ENCODE measurements at places on chromosomes 6 and 20.

DNA sequence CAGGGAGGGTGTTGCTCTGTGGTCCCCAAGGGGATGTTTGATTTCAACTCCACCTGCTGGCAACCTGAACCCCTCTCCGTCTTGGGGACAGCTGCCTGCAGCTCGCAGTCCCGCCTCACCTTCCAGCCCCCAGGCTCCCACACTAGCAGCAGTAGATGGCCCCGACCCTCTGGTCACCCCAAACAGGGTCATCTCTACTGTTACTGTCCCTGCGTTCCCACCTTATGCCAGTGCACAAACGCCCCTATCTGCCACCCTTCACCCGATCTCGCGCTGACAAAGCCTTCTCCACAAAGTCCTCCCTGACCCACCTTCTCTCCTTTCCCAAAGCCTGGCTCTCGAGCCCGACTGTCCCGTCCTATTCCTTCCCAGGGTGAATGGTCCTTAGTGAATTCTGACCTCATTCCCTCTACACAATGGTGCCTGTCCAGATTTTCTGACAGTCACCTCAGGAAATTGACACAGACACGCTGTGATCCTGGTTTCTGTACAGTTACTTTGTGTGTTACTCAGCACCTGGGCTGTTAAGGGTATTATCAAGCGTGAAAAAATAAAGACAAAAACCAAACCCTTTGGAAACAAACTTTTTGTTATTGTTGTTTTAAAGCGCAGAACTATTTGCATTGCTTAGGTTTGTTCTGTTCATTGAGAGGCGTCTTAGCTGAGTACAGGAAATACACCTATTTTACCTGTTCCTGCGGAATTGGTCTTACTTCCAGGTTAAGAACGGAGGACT is 728 bp downstream of the FUT9 start:
- no peak for DNase-seq

GRCh38 chr6:47144306-47144705 is 102.2 kb upstream of the ADGRF1 start:
- no peak for DNase-seq

DNA sequence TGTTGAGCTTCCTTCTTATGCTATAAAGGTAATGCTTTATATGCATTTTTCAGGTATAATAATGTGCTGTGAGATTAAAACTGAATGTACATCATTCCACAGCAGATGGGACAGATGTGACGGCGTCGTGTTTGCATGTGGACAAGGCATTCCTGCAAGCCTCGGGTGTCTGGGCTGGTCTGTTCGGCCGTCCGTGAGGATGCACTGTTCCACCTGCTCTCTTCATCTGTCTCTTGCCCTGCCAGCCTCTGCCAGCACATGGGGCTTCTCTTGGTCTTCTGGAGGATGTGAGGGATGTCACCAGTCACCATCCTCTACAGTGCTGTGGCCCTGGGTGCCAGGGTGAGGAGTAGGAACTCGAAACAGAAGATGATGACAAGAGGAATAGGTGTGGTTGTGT is 223.2 kb downstream of the ERMARD start:
- DNase-seq, result no peak

GRCh38 chr6:63764318-63764916 is 128.8 kb downstream of the PHF3 start:
- no peak for DNase-seq

GRCh38 chr6:87848616-87849015 is 146.6 kb upstream of the AKIRIN2 start:
- no peak for DNase-seq

DNA sequence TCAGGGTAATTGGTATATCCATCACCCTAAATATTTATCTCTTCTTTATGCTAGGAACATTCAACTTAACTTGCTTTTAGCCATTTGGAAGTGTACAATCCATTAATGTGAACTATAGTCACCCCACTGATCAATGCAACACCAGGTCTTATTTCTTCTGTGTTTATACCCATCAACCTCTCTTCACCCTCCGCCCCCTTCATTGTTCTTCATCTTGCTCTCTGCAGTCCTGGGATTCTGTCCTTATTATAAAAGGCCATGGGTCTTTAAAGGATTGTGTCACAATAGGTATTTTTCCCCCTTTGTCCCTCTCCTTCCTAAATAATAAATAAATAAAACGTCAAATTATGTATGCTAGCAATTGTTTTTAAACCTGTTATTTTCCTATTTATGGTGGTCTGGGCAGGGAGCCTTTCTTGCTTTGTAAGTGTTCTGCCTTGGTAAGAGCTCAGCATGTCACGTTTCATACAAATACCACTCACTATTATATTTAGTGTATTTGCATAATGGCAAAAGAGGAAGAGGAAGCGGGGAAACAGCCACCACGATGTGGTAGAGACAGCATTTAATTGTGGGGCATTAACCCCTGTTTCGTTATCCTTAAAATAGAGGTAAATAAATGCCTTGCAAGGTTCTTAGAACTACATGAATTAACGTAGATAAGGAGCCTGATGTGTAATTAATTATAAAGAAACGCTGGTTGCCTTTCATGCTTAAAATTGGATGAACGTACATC is 1.9 kb downstream of the ABRACL start:
- DNase-seq, result no peak

DNA sequence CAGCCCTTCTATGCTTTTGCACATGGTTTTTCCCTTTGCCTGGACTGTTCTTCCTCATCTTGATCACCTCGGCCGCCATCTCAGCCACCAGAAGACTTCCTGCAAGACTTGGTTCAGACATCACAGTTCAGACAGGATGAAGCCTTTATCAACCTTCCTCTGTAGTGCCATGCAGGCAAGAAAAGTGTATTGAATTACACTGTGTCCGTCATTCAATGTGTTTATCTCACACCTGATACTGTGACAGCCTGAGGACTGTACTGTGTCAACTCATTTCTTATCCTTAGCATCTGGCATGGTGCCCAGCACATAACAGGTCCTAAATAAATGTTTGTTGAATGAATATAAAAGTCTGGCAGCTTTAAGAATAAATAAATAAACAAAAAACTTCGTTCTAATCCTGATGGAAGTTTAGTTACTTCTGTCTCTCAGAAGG is 133.3 kb upstream of the MAN1A1 start:
- DNase-seq, result no peak

GRCh38 chr6:136647363-136647852 is 97.2 kb upstream of the MAP7 start:
- DNase-seq, result no peak

DNA sequence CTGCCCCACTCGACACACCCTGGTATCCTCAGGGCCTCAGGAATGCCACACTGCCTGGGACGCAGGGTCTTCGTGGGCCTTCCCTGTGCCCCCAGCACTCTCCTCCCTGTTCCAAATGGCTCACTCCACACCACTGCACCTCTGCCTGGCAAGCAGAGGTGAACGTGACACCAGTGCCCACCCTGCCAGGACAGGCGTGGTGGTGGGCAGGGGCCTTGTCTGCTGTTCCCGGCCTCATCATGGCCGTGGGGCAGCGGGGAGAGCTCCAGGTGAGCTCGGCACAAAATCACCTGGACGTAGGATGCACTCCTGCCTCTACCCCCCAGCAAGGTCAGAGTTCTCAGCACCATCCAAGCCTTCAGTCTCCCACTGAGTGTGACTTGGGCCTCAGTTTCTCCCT is 202.4 kb downstream of the SMOC2 start:
- DNase-seq, result no peak

DNA sequence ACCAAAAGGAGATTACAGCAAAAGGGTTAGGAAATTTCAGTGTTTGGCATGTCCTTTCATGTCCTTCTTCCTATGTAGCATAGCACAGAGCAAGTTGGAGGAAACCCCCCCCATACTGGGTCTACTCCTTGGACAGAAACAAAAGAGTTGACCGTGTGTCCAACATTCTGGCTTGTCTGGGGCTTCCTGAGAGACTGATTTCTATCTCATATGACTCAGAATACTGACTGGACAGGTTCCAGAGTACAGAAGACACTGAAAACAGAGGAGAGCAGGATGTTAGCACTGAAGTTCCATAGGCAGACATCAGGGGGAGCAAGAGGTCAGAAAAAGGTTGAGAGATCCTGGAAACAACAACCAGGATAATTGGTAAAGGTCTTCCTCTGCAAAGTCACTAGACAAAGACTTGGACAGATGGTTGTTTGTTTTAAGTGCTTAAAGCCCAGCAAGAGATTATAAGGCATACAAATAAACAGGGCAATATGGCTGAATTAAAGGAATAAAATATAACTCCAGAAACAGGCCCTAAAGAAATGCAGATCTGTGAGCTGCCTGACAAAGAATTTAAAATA is 48.4 kb downstream of the USP49 start:
- no peak for DNase-seq

All from anterior cingulate cortex (tissue), 58 donors.